ENCODE measurements at places on chromosomes 12 and 14.

DNA sequence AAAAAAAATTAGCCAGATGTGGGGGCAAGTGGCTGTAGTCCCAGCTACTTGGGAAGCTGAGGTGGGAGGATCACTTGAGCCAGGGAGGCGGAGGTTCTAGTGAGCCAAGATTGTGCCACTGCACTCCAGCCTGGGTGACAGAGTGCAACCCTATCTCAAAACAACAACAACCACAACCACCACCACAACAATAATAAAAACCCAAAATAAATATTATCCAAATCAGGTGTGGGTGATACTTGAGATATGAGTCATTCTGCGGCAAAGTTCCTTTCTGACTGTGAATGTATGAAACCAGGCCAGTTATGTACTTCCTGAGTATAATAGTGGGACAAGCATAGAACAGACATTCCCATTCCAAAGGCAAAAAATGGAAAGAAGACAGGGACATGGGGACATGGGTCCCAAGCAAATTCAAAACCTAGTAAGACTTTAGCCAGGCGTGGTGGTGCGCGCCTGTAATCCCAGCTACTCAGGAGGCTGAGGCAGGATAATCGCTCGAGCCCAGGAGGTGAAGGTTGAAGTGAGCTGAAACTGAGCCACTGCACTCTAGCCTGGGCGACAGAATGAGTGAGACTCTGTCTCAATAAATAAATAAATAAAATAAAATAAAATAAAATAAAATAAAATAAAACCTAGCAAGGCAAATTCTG lies 9.7 kb upstream of the ERC1 start:
- H3K27me3 ChIP-seq: no peaks in the 10 kb centered on the region
- no peak for DNase-seq
- no peak overlapping the region for H3K4me3 ChIP-seq
- no peaks in the 10 kb centered on the region for H3K36me3 ChIP-seq

- peaks cover 37% of the 10 kb centered on the region for H3K4me1 ChIP-seq
- no peak overlapping the region for H3K4me3 ChIP-seq
- no peak for DNase-seq
- no peaks in the 10 kb centered on the region for H3K27me3 ChIP-seq
- no peaks in the 10 kb centered on the region for H3K36me3 ChIP-seq
Measured at GRCh38 chr12:19191563-19191962, 62.0 kb downstream of the PLEKHA5 start.

DNA sequence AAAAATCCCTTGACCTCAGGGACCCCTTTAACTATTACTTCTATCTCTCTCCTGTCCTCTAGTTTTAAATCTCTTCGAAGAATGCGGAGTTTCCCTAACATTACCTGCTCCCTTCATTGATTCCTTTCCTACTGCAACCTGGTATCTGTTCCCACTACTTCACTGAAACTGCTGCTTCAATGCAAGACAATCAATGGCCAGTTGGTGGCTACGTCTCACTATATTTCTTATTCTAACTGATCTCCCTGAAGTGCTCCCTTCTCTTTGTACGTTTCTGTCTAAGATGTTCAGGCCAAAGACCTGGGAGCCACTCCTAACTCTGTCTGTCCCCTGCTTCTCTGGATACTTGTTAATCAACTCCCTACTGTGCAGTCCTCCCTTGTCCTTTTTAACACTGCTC lies 10.3 kb upstream of the KCNA1 start:
- H3K36me3 ChIP-seq: no peaks in the 10 kb centered on the region
- DNase-seq: no peak
- H3K27ac ChIP-seq: no peak overlapping the region
- H3K4me3 ChIP-seq: no peak overlapping the region

- no peak overlapping the region for H3K4me3 ChIP-seq
- peaks cover 16% of the 10 kb centered on the region for H3K4me1 ChIP-seq
- H3K36me3 ChIP-seq: peaks cover 4% of the 10 kb centered on the region
Measured at GRCh38 chr14:31080056-31080455, 53.9 kb upstream of the STRN3 start.

DNA sequence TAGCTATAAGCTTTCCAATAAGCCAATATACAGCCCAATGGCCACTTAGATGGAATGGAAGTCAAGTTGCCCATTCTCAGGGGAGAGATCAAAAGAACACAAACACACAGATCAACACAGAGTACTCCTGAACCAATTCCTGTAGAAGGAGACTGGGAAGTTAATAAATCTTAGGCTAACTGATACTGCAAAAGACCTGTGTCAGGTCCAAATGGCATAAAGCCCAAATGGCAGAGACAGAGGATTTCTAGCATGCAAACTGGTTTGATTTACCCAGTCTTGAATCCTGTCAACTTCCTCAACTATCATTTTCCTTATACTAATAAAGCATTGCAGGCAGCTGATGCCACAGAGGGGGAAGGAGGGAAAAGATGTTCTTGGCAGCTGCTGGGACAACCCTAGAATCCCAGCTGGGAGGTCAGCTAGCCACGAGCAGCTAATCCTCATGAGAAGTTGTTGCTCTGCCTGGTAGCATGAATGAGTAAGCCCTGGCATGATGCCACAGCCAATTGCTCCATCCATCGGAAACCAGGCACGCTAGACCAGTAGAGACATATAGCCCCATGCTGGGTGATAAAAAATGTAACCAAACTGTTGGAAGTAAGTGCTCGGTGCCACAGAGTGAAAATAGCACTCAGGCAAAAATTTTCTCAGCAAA lies 26.2 kb downstream of the ANG start:
- peak; percentile 86 for DNase-seq
- peaks cover 2% of the 10 kb centered on the region for H3K27me3 ChIP-seq
- H3K4me3 ChIP-seq: no peak overlapping the region
- peaks cover 8% of the 10 kb centered on the region for H3K4me1 ChIP-seq
- no peak overlapping the region for H3K27ac ChIP-seq
- no peaks in the 10 kb centered on the region for H3K36me3 ChIP-seq

- peaks cover 34% of the 10 kb centered on the region for H3K4me1 ChIP-seq
- no peak overlapping the region for H3K4me3 ChIP-seq
- no peak for DNase-seq
- no peaks in the 10 kb centered on the region for H3K27me3 ChIP-seq
- peaks cover 4% of the 10 kb centered on the region for H3K36me3 ChIP-seq
Measured at GRCh38 chr12:20508359-20508758, 140.0 kb downstream of the PDE3A start.

- no peak overlapping the region for H3K27ac ChIP-seq
- no peak for DNase-seq
- peaks cover 60% of the 10 kb centered on the region for H3K4me1 ChIP-seq
- no peak overlapping the region for H3K4me3 ChIP-seq
Measured at GRCh38 chr14:73720636-73721035, 6.5 kb upstream of the PNMA1 start.

GRCh38 chr14:68926236-68926635 lies 52.9 kb downstream of the ACTN1 start:
- H3K27ac ChIP-seq: peak overlapping the region; percentile 92
- H3K4me1 ChIP-seq: peaks cover 59% of the 10 kb centered on the region
- H3K36me3 ChIP-seq: peaks cover 25% of the 10 kb centered on the region

GRCh38 chr12:6603095-6603567 lies 4.0 kb downstream of the CHD4 start:
- no peak for DNase-seq
- no peak overlapping the region for H3K4me3 ChIP-seq
- peaks cover 39% of the 10 kb centered on the region for H3K4me1 ChIP-seq

DNA sequence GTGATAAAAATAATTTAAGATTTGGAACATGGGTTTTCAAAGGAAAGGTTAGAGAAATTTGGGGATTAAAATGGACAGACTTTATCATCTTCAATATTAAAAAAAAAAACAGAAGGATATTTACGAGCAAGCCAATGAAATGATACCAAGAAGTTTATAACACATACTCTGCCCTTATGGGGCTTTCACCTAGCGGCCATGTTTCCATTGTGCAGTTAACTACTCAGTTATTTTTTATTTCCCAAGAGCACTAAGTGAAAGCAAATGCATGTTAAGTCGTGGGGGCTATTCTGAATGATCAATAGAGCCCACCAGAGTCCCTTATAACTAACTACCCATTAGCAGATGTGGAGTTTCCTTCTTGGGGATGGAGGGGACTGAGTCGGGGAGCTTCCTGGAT lies 53.9 kb downstream of the ETV6 start:
- no peak overlapping the region for H3K27ac ChIP-seq
- H3K36me3 ChIP-seq: peaks cover 2% of the 10 kb centered on the region
- H3K27me3 ChIP-seq: no peaks in the 10 kb centered on the region
- H3K4me3 ChIP-seq: no peak overlapping the region

DNA sequence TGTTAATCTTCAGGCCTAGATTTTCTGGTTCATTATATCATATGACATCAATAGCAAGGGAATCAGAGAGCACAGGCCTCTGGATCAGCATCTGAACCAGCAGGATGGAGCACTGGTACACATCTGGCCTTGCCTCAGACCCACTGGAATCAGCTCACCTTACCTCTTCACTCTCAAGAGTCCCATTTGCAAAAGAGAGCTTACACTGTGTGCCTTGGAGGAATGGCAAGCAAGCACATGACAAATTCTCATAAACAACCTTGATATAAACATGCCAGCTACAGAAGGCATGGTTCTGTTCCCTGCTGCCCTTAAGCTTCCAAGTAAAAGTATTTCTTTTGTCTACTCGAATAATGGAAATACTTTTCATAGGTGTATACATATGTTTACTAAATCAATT lies 128.6 kb upstream of the CPM start:
- H3K4me3 ChIP-seq: no peak overlapping the region
- H3K27me3 ChIP-seq: no peaks in the 10 kb centered on the region
- DNase-seq: no peak
- H3K36me3 ChIP-seq: no peaks in the 10 kb centered on the region
- H3K4me1 ChIP-seq: peaks cover 5% of the 10 kb centered on the region
- no peak overlapping the region for H3K27ac ChIP-seq

DNA sequence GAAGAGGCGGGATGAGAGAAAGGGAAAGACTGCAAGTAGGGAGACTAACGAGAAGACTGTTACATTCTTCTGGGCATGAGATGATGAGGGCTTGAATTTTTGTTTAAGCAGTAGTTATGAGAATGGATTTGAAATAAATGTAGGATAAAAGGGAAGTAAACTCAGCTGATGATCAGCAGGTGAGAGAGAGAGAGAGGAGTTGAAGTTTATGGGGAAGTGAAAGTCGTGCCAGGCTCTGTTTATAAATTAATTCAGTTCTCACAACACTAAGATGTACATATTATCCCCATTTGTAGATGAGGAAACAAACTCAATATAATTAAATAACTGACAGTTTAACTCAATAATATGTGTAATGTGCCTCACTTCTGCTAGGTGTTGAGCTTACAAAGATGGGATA lies 170.0 kb upstream of the RMST start:
- H3K27ac ChIP-seq: no peak overlapping the region
- H3K4me3 ChIP-seq: no peak overlapping the region
- H3K27me3 ChIP-seq: no peaks in the 10 kb centered on the region
- H3K36me3 ChIP-seq: no peaks in the 10 kb centered on the region
- no peak for DNase-seq
- no peaks in the 10 kb centered on the region for H3K4me1 ChIP-seq

GRCh38 chr12:26345471-26346003 lies 150.2 kb downstream of the SSPN start:
- no peaks in the 10 kb centered on the region for H3K27me3 ChIP-seq
- no peak overlapping the region for H3K4me3 ChIP-seq
- H3K4me1 ChIP-seq: peaks cover 11% of the 10 kb centered on the region
- H3K36me3 ChIP-seq: no peaks in the 10 kb centered on the region
- DNase-seq: no peak

DNA sequence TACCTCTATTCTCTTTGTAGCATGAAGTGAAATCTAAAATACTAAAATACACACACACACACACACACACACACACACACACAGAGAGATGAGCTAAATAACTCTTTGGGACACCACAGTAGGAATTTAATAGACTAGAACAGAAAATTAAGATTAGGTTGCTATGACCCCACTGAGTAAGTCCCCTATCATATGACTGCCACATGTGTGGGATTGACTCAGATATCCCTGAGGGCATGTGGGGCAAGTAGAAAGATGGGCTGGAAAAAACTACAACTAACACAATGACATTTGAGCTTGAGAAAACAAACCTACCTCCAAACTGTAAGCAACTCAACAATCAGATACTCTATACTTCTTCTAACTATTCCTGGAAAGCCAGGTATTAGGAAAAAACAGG lies 27.0 kb downstream of the SLC25A21 start:
- no peaks in the 10 kb centered on the region for H3K36me3 ChIP-seq
- no peak overlapping the region for H3K4me3 ChIP-seq
- no peak for DNase-seq
- peaks cover 41% of the 10 kb centered on the region for H3K4me1 ChIP-seq
- H3K27me3 ChIP-seq: no peaks in the 10 kb centered on the region

DNA sequence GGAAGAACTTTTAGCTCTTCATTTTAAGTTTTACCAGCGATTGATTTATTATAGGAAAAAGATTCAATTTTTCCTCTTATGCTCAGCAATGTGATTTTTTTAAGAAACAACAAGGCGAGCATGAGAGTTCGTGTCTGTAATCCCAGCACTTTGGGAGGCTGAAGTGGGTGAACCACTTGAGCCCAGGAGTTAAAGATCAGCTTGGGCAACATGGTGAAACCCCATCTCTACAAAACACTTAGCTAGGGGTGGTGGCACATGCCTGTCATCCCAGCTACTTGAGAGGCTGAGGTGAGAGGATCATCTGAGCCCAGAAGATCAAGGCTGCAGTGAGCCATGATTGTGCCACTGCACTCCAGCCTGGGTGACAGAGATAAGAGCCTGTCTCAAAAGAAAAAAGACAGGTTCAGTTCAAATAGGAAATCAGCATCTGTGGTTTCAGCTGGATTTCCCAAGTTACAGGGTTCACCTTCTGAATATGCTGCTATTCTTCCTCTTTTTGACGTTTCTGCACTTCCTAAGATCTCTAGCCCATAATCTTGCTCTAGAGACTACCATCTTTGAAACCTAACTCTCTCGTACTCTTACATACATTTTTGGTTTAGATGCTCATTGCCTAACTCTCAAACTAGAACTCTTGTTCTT lies 274.7 kb downstream of the SEC23A start:
- no peaks in the 10 kb centered on the region for H3K4me1 ChIP-seq
- no peaks in the 10 kb centered on the region for H3K36me3 ChIP-seq
- no peak overlapping the region for H3K4me3 ChIP-seq
- DNase-seq: no peak
- no peak overlapping the region for H3K27ac ChIP-seq
- H3K27me3 ChIP-seq: peaks cover 7% of the 10 kb centered on the region

- H3K4me3 ChIP-seq: no peak overlapping the region
- no peaks in the 10 kb centered on the region for H3K27me3 ChIP-seq
- no peak overlapping the region for H3K27ac ChIP-seq
- no peaks in the 10 kb centered on the region for H3K36me3 ChIP-seq
- peaks cover 7% of the 10 kb centered on the region for H3K4me1 ChIP-seq
Measured at GRCh38 chr14:31966896-31967668, 110.0 kb upstream of the ARHGAP5 start.

DNA sequence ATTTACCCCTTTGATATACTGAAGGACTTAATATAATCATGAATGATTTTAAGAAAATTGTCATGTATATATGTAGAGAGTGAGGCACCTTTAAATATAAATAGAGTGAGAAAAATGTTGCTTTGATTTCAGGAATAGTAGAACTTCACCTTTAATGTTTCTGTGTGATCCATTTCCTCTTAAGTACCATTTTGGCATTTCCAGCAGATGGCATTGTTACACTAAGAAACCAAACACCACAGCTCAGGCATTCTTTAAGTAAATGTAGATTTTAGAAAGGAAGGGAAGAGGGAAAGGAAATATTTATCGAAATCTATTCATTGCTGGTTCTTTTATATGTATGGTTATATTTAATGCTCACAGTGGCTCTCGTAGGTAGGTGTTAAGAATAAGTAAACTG lies 556.7 kb upstream of the FBXO33 start:
- H3K4me1 ChIP-seq: no peaks in the 10 kb centered on the region
- no peak overlapping the region for H3K4me3 ChIP-seq
- no peaks in the 10 kb centered on the region for H3K36me3 ChIP-seq
- H3K27ac ChIP-seq: no peak overlapping the region
- no peak for DNase-seq

Measured in osteocyte (in vitro differentiated cells).